ENCODE measurements at places on chromosomes 16 and 17.

- DNase-seq = no peak
Observed at GRCh38 chr17:56108811-56109284, 44.4 kb upstream of the ANKFN1 start.

DNA sequence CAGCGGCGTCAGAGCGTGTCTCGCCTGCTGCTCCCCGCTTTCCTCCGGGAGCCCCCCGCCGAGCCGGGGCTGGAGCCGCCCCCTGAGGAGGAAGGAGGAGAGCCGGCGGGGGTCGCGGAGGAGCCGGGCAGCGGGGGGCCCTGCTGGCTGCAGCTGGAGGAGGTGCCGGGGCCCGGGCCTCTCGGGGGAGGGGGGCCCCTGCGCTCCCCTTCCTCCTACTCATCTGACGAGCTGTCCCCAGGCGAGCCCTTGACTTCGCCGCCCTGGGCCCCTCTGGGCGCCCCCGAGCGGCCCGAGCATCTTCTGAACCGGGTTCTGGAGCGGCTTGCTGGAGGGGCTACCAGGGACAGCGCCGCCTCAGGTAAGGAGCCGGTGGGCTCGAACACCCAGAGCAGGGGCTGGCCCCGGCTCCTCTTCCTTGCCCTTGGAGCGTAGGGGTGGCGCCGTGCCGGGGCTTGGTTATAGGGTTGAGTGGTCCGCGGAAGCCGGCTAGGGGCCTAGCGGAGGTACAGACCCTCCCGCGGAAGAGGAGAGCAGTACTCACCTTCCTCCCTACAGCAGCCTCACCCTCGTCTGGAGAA lies 841 bp downstream of the RAPGEFL1 start:
- no peak for DNase-seq

DNA sequence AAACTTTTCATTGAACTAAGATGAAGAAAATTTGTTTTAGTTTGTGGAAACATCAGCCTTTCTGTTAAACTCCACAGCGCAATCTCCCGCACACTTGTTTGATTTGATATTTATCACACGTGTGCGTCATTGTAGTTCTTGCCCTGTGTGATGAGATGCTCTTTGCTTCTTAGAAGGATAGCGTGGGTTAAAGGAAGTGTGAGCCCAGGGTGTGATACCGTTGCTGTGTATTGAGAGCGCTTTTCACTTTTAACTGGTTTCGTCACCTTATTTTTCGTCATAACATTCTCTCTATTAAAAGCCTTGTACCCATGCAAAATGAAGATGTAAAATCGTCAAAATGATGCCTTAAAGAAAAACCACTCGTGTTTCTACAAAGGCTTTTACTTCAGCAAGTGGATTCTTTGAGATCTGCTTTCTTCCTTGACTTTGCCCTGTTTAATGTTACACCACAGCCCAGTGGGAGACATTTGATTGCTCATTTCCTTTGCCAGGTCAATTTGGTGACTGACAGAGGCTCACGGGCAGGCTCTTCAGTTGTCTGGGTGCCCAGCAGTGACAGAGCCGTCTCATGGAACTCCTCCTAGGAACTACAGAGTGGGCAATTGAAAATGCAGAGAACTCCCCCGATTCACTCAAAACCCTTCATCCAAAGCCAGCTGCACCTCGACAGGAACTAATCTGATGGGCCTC lies 61.1 kb downstream of the RPA1 start:
- no peak for DNase-seq

- no peak for DNase-seq
Observed at GRCh38 chr17:33096161-33096560, 104.5 kb downstream of the SPACA3 start.

- peak; percentile 23 for DNase-seq
Observed at GRCh38 chr16:54026456-54026855, 260.1 kb downstream of the IRX3 start.

DNA sequence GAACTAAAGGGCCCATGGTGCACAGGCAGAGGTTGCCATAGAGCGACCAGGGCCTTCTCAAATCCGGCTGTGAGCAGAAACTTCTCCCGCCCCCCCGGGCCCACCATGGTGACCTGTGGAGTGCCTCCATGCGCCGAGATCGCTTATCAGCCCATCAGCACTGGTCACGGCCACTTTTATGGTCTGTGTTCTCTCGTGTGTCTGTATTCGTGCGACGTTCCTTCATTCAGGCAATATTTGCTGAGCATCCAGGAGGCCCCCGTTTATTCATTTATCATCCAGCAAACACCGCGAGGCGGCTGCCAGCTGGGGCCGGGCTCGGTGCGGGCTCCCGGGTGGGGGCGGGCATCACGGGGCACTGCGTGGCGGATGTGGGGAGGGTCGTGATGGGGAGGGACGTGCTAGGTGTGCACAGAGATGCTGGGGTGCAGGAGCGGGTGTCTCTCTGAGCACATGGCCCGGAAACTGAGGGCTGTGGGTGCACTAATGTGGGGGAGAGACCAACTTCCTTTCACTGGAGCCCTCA lies 88.0 kb upstream of the CBX4 start:
- no peak for DNase-seq

DNA sequence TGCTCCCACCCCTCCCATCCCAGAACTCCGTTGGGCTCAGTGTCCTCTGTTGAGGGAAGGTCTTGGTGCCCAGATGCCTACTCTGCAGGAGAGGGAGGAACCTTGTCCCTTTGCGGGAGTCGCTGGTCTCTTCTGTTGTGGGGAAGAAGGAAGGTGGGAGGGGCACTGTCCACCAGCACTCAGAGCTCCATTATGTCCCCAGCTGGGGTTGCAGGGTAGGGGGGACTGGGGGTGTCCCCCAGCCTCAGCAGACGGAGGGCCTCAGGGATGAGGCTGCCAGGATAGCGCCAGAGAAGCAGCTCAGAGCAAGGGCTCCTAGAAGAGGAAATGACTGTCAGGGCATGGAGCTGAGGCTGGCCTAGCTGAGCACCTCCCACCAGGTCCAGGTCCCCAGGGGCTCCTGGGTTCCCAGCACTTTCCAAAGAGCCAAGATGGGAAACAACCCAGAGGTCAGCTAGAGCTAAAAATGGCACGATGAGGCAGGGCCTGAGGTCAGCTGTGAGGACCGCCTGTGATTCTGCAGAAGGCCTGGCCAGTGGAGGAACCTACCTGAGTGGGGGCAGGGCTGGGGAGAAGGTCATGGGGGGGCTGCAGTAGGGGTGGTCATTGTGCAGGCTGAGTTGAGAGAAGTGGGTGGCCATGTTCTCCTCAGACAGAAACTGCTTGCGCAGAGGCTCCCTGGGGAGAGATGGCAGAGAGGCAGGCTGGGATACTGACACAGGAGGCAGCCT lies 893 bp downstream of the HCFC1R1 start:
- DNase-seq = peak; percentile 61

GRCh38 chr16:28573738-28574718 lies 20.3 kb downstream of the SGF29 start:
- DNase-seq = no peak

GRCh38 chr16:73060892-73061490 lies 13.1 kb upstream of the ZFHX3 start:
- no peak for DNase-seq

GRCh38 chr16:3957344-3957980 lies 76.9 kb upstream of the CREBBP start:
- DNase-seq = no peak

DNA sequence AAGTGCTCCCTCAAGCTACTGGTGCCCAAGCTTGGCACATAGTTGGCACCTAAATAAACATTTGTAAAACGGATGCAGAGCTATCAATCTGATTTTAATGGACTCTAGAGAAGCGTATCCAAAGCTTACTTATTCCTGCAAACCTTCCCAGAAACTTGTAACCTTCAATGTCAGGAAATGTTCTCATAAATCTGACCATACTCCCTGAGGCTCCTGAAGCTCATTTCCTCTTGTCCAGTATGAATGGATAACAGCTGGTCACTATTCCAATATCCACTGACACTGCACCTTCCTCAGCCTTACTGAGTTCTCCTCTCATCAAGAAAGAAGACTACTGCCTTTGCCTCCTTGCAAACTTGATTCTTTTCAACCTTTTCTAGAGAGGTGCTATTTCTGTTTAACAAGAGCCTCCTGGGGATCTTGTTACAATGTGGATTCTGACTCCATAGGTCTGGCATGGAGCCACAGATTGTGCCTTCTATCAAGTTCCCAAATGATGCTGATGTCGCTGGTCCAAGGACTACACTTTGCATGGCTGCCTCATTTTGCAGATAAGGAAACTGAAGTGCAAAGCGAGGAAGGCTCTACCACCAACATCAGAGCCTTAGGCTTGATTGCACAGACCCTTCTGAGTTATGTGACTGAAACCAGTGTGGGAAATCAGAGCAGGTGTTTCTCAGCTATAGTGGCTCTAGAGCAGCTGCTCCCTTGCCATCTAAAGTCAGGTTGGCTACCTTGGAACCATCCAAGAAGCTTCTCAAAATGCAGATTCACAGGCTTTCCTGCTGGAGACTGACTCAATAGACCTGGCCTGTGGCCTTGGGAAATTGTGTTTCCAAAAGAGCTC lies 377.8 kb downstream of the SOX9 start:
- no peak for DNase-seq

GRCh38 chr17:79574656-79575055 lies 36.2 kb downstream of the RBFOX3 start:
- no peak for DNase-seq

DNA sequence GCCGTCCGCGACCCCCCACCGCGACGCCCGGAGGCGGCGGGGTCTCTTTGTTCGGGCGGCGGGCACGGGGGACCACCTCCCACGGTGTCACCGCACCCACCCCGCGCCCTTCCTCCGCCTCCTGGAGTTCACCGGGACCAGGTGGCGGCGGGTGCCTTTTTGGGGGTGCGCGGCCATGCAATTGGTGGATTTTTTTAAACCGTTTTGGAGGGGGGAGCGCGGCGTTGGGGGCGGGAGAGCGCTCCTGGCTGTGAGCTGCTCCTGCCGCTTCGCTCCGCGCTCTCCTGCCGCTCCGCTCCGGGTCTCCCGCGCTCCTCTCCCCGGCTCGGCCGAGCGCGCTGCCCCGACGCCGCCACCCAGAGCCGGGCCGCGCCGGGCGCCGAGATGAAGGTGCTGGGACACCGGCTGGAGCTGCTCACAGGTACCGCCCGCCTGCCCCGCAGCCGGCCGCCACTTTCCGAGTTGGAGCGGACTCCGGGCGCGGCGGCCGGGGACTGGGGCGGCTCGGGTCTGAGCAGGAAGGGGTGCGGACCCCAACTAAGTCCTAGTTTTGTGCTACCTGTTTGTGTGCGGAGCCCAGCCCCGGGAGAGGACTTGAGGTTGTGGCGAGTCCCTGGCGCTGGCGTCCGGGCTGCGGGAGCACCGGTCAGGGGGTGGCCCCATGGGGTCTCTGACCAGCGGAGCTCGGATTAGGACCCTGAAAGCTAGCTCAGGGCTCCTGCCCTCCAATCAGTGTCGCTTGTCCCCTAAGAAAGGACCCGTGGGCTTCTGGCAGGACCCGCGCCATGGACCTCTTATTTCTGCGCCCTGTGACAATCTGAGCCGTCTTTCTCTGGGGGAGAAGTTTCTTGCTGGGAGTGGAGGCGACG lies 35.7 kb upstream of the NDRG4 start:
- DNase-seq = no peak

DNA sequence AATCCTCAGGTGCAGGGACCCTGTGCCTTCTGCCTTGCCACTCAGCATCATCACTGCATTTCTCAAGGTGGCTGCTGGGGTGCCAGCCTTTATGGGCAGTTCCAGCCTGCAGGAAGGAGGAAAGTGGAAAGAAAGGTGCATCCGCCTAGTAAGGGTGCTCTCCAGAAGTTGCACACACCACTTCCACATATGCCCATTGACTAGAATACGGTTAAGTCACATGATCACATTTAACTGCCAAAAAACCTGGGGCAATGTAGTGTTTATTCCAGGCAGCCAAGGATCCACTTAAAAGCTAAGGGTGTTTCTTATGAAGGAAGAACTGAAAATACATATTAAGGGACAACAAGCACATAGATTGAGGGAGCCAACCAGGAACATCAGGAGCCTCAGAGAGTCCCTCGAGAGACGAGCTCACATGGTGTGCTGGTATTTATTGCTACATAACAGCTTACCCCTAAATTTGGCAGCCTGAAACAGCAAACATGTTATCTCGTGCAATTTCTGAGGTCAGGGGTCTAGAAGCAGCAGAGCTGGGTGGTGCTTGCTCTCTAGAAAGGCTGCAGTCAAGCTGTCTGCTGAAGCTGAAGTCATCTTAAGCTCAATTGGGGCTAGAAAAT lies 52.0 kb upstream of the MMP2 start:
- DNase-seq = no peak

DNA sequence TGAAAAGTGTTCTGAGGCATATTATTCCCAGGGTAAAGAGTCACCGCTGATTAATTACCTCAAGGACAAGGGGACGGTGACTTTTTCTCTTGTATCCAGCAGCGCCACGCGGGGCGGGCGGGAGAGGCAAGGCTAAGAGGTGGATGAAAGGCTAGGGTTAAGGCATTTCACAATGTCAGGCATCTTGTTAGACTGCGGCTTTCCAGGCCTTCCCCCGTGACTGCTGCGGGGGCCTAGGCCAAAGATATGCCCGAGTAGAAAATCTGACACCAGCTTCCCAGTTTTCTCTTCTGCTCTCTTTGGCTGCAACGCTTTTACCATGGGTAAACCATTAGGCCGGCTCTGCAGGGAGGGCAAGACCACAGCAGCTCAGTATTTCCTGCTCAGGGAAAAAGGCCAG lies 698.2 kb downstream of the MAF start:
- no peak for DNase-seq

GRCh38 chr17:68385490-68386215 lies 71.6 kb downstream of the WIPI1 start:
- no peak for DNase-seq

All from EL (cell line).